Liver (tissue), 10 donors: ENCODE measurements at places on chromosomes 7 and 10. TPM values are rescaled to one million over a fixed set of nuclear protein-coding genes. Genes with fewer than 3 reads are reported as not detected.

GRCh38 chr10:30554440-30554825, 75.1 kb downstream of the LYZL2 start:
- H3K27me3 ChIP-seq = no peaks in the 10 kb centered on the region
- H3K4me3 ChIP-seq = no peak overlapping the region
- H3K4me1 ChIP-seq = peaks cover 4% of the 10 kb centered on the region
- DNase-seq = no peak
- H3K36me3 ChIP-seq = no peaks in the 10 kb centered on the region
- H3K27ac ChIP-seq = peak overlapping the region; percentile 80

DNA sequence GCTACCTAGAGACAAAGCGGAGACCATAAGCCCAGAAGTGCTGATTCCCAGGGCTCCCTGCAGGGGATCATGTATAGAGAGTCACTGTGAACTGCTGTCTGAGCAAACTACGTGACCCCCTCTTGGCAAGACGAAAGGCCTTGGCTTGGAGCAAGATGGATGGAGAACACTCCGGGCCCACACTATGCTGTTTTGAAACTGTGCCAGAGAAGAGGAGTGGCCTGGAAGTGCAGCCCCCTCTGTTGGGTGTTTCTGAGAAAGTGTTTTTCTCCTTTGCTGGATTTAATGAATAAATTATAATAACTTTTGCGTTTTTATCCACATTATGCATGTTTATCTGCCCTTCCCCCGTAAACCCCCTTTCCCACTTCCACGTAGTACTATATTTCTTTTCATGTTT, 639.3 kb upstream of the GALNT17 start:
- no peaks in the 10 kb centered on the region for H3K4me1 ChIP-seq
- H3K36me3 ChIP-seq = no peaks in the 10 kb centered on the region
- no peaks in the 10 kb centered on the region for H3K27me3 ChIP-seq
- no peak overlapping the region for H3K27ac ChIP-seq

DNA sequence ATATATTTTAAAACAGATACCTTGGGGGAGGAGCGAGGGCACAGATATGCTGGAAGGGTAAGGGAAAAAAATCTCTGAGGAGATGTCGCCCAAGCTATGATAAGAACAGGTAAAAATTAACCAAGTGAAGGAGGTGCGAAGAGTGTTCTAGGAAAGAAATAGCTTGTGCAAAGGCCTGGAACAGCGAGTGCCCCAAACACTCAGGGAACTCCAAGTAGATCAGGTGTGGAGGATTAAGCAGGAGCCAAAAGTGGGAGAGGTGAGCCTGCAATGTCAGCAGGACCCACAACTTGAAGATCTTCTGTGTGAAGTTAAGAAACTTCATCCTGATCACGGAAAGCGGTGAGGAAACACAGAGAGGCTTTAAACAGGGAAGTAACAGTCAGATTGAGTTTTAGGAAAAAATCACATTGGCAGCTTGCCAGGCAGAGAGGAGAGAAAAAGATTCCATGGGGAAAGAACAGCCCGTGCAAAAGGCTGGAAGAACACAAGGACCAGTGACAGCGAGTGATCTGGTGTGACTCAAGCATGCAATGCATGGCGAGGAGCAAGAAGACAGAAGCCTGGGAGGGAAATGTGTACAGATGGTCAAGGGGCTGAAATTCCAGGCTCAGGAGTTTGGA, 30.7 kb downstream of the FGF8 start:
- H3K27ac ChIP-seq = no peak overlapping the region
- no peaks in the 10 kb centered on the region for H3K36me3 ChIP-seq

DNA sequence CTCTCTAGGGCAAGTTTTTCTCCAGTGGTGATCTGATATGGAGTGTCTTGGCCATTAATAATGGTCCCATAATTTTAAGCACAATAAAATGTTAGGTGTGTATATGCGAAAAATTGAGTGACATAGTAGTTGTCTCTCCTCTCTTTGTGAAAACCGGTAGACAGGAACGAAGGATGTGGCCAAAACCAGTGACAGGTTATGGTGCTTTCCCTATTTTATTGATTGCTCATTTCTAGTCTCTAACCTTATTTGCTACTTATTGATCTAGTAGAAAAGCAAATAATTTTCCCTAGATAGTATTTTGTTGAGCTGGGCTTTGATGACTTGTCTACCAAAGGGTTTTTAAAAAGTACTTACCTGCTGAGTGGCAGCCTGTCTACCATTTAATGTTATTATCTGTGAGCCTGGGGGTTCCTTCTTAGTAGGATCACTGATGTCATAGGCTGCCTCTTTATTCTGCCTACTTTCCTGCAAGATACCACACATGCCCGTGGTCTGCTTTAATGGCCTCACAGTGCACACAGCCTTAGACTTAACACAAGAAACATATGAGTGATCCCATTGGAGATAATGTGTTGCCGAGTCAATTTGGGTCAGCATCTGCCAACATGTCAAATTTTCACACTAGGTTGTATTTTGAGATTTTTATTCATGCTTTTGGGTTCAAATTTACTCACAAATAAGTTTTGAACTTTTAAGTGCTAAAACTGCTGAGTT, 100.0 kb downstream of the AUTS2 start:
- H3K4me1 ChIP-seq = no peaks in the 10 kb centered on the region
- H3K36me3 ChIP-seq = no peaks in the 10 kb centered on the region
- H3K27ac ChIP-seq = no peak overlapping the region

- no peak overlapping the region for H3K4me3 ChIP-seq
- H3K4me1 ChIP-seq = no peaks in the 10 kb centered on the region
- H3K27ac ChIP-seq = no peak overlapping the region
- no peaks in the 10 kb centered on the region for H3K36me3 ChIP-seq
- no peaks in the 10 kb centered on the region for H3K27me3 ChIP-seq
- no peak for DNase-seq
Observed at GRCh38 chr10:70358446-70358845, 24.0 kb downstream of the LRRC20 start.

DNA sequence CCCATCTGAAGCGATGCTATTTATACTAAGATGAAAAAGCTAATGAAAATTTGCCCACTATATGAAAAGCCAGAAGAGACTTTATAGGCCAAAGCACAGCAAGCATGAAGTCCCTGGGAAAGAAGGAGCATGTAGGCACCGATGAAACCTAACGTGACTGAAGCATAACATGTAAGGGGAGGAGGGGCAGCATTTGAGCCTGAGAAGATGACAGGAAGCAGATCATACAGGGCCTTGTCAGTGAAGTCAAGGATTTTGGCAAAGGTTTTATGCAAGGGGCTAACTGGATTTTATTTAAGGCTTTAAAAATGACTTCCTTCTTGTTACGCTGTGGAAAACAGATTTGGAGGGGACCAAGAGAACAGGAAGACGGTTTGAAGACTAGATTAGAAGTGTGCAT, 744.0 kb downstream of the PHTF2 start:
- H3K4me3 ChIP-seq = no peak overlapping the region
- no peaks in the 10 kb centered on the region for H3K36me3 ChIP-seq
- no peak for DNase-seq
- H3K27me3 ChIP-seq = no peaks in the 10 kb centered on the region

GRCh38 chr7:39285256-39285655, 280.9 kb upstream of the YAE1 start:
- no peaks in the 10 kb centered on the region for H3K27me3 ChIP-seq
- DNase-seq = no peak
- H3K4me1 ChIP-seq = no peaks in the 10 kb centered on the region
- H3K36me3 ChIP-seq = no peaks in the 10 kb centered on the region
- no peak overlapping the region for H3K4me3 ChIP-seq

DNA sequence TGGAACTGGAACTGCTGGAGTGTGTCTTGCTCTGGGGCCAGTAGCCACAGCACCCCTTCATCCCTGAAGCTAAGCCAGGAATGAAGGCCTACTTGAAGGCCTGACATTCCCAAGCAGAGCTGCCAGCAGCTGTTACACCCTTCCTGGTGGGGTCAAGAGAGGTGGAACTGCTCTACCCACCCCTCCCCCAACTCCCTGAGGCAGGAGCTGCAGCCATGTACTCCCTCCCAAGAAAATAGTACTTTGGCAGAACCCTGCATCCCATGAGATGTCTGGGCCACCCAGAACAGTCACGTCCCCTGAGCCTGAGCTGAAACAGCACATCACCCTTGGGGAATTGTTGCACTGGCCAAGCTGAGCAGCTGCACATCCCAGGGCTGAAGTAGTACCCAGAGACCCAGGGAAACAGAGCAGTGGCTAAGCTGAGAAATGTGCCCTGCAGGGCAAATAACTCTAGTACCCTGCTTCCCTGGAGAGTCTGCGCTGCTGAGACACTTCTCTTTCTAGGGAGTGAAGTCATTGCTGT, 63.4 kb upstream of the PLA2G12B start:
- no peak overlapping the region for H3K4me3 ChIP-seq
- H3K36me3 ChIP-seq = peaks cover 38% of the 10 kb centered on the region
- no peak for DNase-seq
- no peaks in the 10 kb centered on the region for H3K4me1 ChIP-seq
- no peaks in the 10 kb centered on the region for H3K27me3 ChIP-seq
- no peak overlapping the region for H3K27ac ChIP-seq

GRCh38 chr10:104119996-104120395, 2.0 kb upstream of the SFR1 start:
- H3K4me3 ChIP-seq = no peak overlapping the region
- no peaks in the 10 kb centered on the region for H3K27me3 ChIP-seq
- H3K36me3 ChIP-seq = no peaks in the 10 kb centered on the region
- DNase-seq = no peak
- no peaks in the 10 kb centered on the region for H3K4me1 ChIP-seq
- H3K27ac ChIP-seq = no peak overlapping the region

- H3K36me3 ChIP-seq = no peaks in the 10 kb centered on the region
- H3K4me3 ChIP-seq = no peak overlapping the region
- no peaks in the 10 kb centered on the region for H3K27me3 ChIP-seq
- no peak for DNase-seq
- no peaks in the 10 kb centered on the region for H3K4me1 ChIP-seq
- H3K27ac ChIP-seq = no peak overlapping the region
Observed at GRCh38 chr7:79227044-79227443, 226.4 kb downstream of the MAGI2 start.

- H3K4me1 ChIP-seq = no peaks in the 10 kb centered on the region
- H3K4me3 ChIP-seq = no peak overlapping the region
- DNase-seq = no peak
- H3K27ac ChIP-seq = no peak overlapping the region
- no peaks in the 10 kb centered on the region for H3K27me3 ChIP-seq
- H3K36me3 ChIP-seq = peaks cover 5% of the 10 kb centered on the region
Observed at GRCh38 chr10:43160921-43161255, 22.6 kb downstream of the CSGALNACT2 start.

GRCh38 chr7:130379019-130379418, 1.3 kb upstream of the CPA1 start:
- no peak overlapping the region for H3K27ac ChIP-seq
- no peaks in the 10 kb centered on the region for H3K4me1 ChIP-seq
- H3K27me3 ChIP-seq = no peaks in the 10 kb centered on the region
- no peak overlapping the region for H3K4me3 ChIP-seq
- DNase-seq = no peak

GRCh38 chr7:155505422-155505793, 41.0 kb downstream of the CNPY1 start:
- no peak overlapping the region for H3K27ac ChIP-seq
- no peak overlapping the region for H3K4me3 ChIP-seq
- DNase-seq = no peak
- no peaks in the 10 kb centered on the region for H3K27me3 ChIP-seq
- no peaks in the 10 kb centered on the region for H3K36me3 ChIP-seq

GRCh38 chr7:135884495-135885232, 92.5 kb downstream of the MTPN start:
- no peak overlapping the region for H3K4me3 ChIP-seq
- no peak overlapping the region for H3K27ac ChIP-seq
- no peaks in the 10 kb centered on the region for H3K27me3 ChIP-seq
- no peaks in the 10 kb centered on the region for H3K4me1 ChIP-seq
- DNase-seq = no peak

- H3K4me3 ChIP-seq = no peak overlapping the region
- H3K36me3 ChIP-seq = no peaks in the 10 kb centered on the region
Observed at GRCh38 chr10:103812432-103812831, 42.9 kb downstream of the SH3PXD2A start.

- H3K4me1 ChIP-seq = peaks cover 21% of the 10 kb centered on the region
- no peak for DNase-seq
- H3K4me3 ChIP-seq = no peak overlapping the region
- no peaks in the 10 kb centered on the region for H3K27me3 ChIP-seq
- H3K36me3 ChIP-seq = no peaks in the 10 kb centered on the region
- H3K27ac ChIP-seq = no peak overlapping the region
Observed at GRCh38 chr10:69680610-69681009, 50.6 kb downstream of the FAM241B start.

GRCh38 chr7:81527651-81528050, 242.2 kb downstream of the HGF start:
- no peaks in the 10 kb centered on the region for H3K36me3 ChIP-seq
- no peaks in the 10 kb centered on the region for H3K4me1 ChIP-seq
- H3K27ac ChIP-seq = no peak overlapping the region
- no peak for DNase-seq
- H3K27me3 ChIP-seq = no peaks in the 10 kb centered on the region
- H3K4me3 ChIP-seq = no peak overlapping the region

- H3K4me3 ChIP-seq = no peak overlapping the region
- no peak for DNase-seq
- H3K27ac ChIP-seq = no peak overlapping the region
- no peaks in the 10 kb centered on the region for H3K36me3 ChIP-seq
Observed at GRCh38 chr7:98808751-98809460, 60.9 kb downstream of the TMEM130 start.

GRCh38 chr10:78970261-78970660, 98.5 kb upstream of the ZMIZ1 start:
- H3K27me3 ChIP-seq = no peaks in the 10 kb centered on the region
- no peak for DNase-seq
- no peaks in the 10 kb centered on the region for H3K36me3 ChIP-seq
- H3K4me1 ChIP-seq = peaks cover 5% of the 10 kb centered on the region
- no peak overlapping the region for H3K27ac ChIP-seq
- no peak overlapping the region for H3K4me3 ChIP-seq

DNA sequence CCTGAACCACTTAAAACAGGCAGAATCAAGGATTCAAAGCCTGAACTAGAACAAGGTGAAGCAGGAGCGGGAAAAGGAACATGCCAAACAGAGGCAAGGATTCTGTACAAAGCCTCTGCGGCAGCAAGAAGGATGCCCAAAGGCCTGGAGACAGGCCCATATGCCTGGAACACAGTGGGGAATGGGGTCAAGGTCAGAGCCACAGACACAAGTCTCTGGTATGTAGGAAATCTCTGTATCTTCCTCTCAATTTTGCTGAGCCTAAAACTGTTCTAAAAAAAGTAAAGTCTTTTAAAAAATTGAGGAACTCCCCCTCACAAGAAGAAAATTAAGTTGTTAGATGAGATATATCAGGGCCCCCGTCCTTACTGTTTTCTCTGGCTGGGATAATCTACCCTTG, 175.9 kb upstream of the GHITM start:
- H3K4me1 ChIP-seq = no peaks in the 10 kb centered on the region
- no peaks in the 10 kb centered on the region for H3K27me3 ChIP-seq
- H3K36me3 ChIP-seq = no peaks in the 10 kb centered on the region
- no peak overlapping the region for H3K27ac ChIP-seq
- H3K4me3 ChIP-seq = no peak overlapping the region

Gene TRIM74
- 0.50 TPM for total RNA-seq

Gene TMEM213
- not detected for total RNA-seq

Gene C7orf57
- total RNA-seq = not detected

Gene ZNF736
- total RNA-seq = 8.2 TPM

Gene DPYSL4
- total RNA-seq = 0.23 TPM

Gene LRRC4
- total RNA-seq = 2.7 TPM

Gene MYL7
- total RNA-seq = not detected

Gene PNLIP
- not detected for total RNA-seq

Gene TAC1
- total RNA-seq = not detected
